ENCODE measurements at places on chromosomes 16 and 17. TPM values are rescaled to one million over a fixed set of nuclear protein-coding genes. Genes with fewer than 3 reads are reported as not detected.

DNA sequence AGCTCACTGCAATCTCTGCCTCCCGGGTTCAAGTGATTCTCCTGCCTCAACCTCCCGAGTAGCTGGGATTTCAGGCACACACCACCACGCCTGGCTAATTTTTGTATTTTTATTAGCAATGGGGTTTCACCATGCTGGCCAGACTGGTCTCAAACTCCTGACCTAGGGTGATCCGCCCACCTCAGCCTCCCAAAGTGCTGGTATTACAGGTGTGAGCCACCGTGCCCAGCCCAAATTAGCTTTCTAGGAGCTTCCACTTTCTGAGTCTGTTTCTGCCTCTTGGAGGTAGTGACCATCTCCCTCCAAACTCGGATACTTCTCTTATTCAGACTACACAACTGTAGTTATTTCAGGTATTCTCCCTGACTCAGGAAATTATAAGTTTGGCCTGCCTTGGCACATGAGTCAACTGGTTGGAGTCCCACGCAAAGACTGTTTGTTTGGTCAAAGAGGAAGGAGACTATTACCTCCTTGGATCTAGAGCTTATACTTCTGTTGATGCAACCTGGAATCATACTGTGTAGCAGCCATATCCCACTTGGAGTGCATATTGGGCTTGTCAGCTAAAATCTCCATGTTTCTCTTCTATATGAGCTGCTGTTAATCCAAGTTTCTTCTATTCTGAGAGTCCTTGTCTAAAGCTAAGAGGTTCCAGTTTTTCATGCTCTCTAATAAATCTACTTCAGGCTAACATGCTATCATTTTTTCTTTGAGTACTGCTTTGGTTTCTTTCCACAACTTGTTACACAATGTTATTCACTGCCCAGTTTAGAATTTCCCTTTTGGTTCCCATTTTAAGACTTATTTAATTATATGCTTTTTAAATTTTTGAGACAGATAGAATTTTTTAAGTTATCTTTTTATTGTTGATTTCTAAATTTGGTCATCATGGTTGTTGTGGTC, 7.5 kb downstream of the IL4R start:
- DNase-seq, result peak; percentile 61

DNA sequence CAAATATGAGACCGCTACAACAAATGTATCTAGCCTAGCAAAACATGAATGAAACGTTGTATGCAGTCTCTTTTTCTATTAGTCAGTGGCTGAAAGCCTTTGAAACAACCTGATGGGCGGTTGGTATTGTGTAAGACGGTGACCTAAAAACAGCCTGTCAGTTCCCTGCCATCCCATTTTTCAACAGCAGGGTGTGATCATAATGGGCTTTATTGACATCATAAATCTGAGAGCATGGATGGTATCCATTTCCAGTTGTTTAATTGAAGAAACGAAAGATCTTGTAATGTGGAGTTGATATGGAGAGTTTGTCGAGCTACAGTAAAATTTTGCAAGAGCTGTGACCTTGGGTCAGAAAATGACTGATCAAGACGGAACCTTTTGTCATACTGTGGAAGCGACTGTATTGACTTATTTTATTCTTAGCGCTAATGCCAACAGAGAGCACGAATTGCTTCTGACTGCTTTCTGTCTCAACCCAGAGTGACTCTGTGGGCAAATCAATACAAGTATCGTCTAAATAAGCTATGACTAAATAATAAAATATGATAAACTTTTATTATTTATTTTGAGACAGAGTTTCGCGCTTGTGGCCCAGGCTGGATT, 12.3 kb upstream of the MEIOB start:
- DNase-seq, result peak; percentile 30

DNA sequence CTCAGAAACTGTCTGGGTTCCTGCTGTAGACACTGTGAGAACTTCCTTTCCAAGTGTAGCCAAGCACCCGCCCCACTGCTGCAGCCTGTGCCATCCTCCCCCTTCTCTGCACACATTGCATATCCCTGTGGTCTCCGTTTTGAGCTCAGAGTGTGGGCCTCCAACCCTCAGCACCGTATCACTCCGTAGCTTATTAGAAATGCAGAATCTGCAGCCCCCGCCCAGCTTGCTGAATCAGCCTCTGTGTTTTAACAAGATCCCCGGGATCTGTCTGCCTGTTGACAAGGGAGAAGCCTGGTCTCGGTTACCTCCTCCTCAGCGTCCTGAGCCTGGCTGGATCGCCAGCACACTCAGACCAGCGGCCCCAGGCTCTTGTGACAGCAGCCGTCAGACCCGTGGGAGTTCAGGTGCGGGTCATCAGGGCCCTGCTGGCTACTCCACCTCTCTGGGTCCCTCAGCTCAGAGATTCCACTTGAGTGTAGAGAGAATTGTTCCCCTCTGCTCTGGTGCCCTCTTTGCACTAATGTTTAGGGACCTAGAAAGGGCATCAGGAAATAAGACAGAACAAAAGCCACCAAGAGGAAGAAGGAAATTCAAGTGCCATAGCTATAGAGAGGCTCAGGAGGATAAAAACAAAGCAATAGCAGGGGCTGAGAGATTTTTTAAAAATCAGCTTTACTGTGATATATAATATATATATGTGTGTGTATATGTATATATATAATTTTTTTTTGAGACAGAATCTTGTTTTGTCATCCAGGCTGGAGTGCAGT, 92.3 kb downstream of the PITPNC1 start:
- peak; percentile 11 for DNase-seq

The ITFG1 gene
- total RNA-seq, result 68.4 TPM

The TPSB2 gene
- not detected for total RNA-seq

DNA sequence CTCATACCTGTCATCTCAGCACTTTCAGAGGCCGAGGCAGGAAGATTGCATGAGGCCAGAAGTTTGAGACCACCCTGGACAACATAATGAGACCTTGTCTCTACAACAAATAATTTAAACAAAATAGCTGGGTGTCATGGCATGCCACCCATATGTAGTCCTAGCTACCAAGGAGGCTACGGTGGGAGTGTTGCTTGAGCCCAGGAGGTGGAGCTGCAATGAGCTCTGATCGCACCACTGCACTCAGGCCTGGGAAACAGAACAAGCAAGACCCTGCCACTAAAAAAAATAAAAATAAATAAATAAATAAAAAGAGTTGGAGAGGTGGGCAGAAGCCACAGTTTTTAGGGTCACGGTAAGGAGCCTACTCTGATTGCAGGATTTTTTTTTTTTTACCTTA, 136.0 kb downstream of the TANC2 start:
- no peak for DNase-seq

DNA sequence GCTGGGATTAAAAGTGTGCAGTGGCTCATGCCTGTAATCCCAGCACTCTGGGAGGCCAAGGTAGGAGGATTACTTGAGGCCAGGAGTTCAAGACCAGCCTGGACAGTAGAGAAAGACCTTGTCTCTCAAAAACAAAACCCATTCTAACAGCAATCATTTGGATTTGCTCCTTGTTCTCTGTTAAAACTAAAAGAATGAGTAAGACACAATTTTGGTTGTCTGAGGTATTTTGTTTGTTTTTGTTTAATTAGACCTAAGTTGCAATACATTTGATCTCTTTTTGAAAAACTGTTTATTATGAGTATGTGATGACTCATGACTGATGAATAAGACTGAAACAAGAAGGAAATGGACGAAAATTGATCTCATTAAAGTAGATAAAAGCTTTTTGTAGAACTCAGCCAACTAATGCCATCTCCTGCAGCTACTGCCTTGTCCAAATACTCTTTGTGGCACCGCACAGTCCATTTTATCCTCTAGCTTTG, 29.0 kb downstream of the GLG1 start:
- DNase-seq, result peak; percentile 92

DNA sequence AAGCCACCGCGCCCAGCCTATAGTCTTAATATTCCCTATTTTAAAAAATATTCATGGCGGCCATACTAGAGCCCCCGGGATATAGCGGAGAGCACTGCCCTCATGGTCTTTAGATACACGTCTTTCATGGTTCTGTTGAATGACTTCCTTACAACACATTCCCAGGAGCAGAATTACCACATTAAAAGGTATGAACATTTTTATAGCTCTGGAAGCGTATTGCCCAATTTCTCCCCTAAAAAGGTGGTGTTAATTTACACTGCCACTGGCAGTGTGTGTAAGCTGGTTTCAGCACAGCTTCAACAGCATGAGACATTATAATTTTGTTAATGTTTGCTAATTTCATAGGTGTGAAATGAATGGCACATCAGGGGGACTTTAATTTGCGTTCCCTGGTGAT, 19.0 kb downstream of the C17orf100 start:
- no peak for DNase-seq

GRCh38 chr17:76879691-76880090, 11.5 kb downstream of the MGAT5B start:
- no peak for DNase-seq

The ZNF18 gene
- 5.7 TPM for total RNA-seq

DNA sequence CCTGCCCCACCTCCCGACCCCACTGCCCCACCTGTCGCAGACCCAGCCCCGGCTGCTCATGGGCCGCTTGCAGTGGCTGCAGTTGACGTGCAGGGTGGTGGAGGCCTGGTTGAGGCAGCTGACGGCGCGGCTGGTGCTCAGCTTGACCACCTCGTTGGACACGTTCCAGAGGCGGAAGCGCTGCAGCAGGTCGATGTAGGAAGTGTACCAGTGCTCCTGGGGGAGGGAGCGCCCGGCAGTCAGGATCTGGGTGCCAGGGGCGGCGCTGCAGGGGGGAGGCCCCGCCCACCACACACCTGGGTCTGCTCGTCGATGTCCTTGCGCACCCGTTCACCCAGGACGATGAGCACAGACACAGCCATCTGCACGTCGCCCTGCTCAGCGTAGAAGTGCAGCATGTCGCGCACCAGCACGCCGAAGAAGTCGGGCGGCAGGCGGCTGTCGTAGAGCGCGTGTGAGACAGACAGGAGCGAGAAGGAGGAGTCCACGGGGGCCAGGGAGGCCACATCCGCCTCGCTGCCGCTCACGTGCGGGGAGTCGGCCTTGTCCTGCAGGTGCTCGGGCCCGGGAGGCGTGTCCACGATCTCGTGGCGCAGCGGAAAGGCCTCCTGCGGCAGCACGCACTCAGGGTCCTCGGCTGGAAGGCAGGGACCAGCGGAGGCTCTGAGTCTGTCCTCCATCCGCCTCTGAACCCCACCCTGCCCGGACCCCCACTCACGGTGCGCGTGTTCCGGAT, 995 bp upstream of the JMJD8 start:
- no peak for DNase-seq

GRCh38 chr17:1137465-1137894, 42.3 kb downstream of the ABR start:
- DNase-seq, result no peak

DNA sequence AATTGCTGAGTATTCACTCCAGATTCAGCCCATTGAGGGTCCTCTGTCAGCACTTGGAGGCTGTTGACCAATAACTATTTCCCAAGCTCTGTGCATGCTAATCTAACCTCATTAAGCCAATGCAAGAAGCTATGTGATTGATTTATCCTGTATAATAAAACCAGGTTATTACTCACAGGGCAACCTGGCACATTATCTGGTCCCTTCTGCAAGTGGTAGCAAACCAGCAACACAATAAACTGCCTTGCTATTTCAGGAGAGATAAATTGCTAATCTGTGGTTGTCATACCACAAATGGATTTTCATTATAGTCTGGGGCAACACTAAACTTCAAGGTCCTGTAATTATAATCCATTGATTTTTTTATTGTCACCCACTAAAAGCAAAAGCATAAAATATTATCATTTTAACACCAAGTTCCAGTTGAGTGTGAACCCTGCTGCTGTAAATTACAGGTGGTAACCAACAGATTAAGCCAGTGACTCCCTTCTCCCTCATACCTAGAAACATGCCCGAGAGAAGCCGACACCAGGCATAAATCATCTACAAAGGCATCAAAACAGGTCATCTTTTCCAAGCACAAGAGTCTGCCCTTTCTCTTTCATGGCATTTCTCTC, 51.1 kb upstream of the SOX9 start:
- no peak for DNase-seq
